ENCODE measurements at places on chromosomes 7 and 10. TPM values are rescaled to one million over a fixed set of nuclear protein-coding genes. Genes with fewer than 3 reads are reported as not detected.
A peak's percentile ranks its signal among the peaks of the same experiment; 100 is the strongest.

VGF gene
- total RNA-seq = 0.22 TPM

LAMB1 gene
- total RNA-seq = 421 TPM

TMEM229A gene
- total RNA-seq = not detected

DNA sequence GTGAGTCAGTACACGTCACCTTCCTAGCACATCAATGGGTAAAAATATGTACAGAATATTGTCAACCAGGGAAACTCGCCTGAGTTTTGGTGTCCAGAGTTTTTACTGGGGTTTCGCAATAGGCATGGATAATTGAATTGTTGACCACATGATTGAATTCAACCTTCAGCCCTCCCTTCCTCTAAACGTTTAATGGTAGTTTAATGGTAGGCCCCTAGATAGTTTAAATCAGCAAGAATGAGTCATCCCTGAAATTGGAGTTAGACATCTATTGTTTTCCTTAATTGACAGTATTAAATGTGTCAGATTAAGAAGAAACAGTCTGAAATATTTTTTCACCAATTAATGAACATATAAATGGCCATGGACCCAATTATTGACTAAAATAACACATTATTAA, 57.8 kb upstream of the CACNA2D1 start:
- no peak for DNase-seq

- DNase-seq = no peak
Observed at GRCh38 chr7:68187532-68187931, 1190.9 kb downstream of the TYW1 start.

DNA sequence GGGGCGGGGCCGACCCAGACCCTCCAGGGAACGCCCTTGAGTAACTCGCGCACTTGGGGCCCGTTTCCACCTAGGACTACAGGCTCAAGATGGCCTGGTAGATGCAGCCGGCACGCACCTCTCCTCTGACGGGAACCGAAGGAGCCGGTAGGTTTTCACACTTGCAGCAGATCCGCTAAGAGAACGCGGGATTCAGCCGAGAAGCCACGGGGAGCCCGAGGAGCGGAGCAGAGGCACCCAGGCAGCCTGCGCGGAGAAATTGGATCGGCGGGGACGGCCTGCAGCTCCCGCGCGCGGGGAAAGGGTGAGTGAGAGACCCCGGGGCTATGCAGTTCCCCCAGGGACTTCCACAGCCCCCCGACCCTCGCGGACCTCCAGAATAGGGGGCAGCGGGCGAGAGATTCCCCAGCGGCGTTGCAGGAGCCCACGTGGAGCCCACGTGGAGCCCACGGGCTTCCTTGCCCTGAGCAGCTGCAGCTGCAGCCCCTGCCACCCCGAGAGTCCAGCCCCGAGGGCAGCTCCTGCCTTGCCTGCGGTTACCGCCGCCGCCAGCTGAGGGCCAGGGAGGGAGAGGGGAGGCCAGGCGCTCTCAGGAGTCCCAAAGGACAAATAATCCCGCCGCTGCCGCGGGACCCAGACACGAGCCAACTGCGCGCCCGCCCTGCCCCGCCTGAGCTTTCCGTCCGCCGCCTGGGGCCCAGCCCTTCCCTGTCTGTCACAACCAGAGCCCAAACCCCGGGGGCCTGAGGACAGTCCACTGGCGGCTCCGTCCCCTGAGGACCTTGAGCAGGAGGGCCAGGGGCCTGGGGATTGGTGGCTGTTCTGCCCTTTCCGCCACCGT, 13.1 kb downstream of the IFT22 start:
- no peak for DNase-seq

CLRN3 gene
- 0.29 TPM for total RNA-seq

GRCh38 chr10:11386044-11386443, 225.4 kb downstream of the USP6NL start:
- DNase-seq = no peak

DNA sequence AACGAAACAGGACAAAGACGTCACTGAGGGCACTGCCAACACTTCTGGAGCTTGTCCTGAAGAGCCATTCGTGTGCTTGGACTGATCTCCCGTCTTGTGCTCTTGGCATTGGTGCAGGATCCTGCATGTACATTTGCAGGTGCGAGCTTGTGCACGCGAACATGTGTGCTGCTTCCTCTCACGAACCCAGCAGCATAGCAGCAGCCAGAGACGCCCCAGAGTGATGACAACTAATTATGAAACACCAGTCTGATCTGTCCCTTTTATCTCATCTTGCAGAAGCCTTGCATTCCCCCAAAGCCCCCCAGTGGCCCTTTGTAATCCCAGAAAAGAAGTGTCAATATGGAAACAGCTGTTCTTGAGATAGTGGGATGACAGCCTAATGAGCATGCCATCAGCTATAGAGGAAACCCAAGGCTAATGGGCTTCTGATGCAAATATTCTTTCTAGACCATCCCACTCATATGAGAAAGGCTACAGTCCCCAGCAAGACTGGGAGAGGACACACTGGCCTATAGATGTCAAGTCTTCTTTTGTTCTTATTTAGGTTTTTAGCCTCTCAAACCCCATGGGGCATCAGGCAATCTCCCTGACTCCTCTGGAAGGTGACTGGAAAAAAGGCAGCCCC, 310.6 kb downstream of the FRMD4A start:
- no peak for DNase-seq

DNA sequence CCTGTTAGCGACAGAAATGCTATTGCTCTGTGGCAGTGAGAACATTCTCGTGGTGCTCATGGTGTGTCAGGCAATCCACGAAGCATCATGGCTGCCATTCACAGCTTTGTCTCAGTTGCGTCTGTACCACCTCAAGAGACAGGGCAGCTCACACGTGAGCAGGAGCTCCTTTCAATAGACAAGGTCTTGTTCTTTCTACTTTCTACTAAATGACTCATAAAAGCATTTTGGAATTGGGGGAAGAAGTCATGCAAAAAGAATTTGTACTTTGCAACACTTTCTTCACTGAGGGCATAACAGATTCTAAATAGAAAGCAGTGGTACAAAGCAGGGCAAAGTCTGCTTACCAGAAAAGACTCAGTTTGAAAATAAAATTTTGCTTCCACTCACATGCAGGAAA, 638.5 kb downstream of the PHTF2 start:
- no peak for DNase-seq

SYNPO2L gene
- 0.10 TPM for total RNA-seq

DNA sequence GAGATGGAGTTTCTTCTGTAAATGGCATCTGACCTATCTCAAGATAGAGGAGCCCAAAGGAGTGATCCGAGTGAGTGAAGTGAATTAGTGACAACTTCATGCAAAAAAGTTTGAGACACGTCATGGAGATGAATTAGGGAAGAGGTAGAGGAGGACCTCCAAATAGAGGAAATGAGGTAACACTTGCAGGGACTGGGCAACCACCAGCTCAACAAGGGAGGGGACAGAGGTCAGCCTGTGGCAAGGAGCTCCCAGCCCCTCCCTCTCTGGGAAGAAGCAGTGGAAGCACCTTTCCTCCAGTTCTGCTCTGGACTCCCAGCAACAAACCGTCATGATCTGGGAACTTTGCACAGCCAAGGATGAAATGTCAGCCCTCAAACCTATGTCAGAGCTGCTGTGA, 83.5 kb upstream of the IKZF1 start:
- DNase-seq = no peak

- no peak for DNase-seq
Observed at GRCh38 chr7:70630440-70630817, 501.5 kb upstream of the GALNT17 start.

- DNase-seq = no peak
Observed at GRCh38 chr7:23955145-23955544, 245.1 kb downstream of the STK31 start.

FAM241B gene
- total RNA-seq = 2.6 TPM

GRCh38 chr7:85620936-85621685, 434.3 kb upstream of the SEMA3D start:
- DNase-seq = no peak

GRCh38 chr10:24790599-24790998, 66.9 kb upstream of the ARHGAP21 start:
- DNase-seq = no peak

DENND11 gene
- 18.2 TPM for total RNA-seq

GRCh38 chr10:132640326-132641125, 102.9 kb downstream of the INPP5A start:
- peak; percentile 74 for DNase-seq

DNA sequence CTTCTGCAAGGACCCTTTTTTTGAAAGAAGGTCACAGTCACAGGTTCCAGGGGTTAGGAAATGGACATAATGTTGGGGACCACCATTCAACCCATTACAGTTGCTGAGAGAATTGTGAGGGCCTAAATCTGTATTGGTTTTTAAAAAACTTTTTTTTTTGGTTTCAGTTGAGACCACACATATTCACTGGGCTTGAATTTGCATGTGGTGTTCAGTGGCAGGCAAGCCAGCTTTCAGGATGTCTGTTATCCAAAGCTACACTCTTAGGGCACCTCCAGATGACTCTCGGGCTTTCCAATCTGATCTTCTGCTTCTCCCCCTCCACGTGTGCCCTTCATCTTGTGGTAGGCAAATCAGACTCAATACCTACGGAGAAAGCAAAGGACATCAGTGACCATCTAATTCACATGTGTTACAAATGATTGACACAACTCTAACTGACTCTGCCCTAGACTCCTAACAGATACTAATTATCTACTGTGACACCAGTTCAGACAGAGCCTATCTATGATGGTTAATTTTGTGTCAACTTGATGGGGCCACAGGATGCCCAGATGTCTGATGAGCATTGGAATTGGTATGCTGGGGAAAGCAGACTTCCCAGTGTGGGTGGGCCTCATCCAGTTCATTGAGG, 93.3 kb upstream of the ELMO1 start:
- no peak for DNase-seq

DNA sequence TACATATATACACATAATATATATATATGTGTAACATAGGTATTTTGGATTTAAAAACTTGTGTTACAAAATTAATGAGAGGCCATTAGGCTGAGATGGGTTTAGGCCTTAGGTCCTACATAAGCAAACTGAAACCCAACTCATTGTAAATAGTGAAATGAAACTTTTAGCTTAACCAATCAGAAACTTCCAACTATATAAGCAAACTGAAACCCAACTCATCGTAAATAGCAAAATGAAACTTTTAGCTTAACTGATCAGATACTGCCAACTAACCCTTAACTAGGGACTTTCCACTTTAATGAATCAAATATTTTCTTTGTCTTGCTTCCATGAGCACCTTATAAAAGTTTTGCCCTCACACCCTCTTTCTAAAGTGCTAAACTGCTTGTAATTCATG, 17.3 kb upstream of the SAMD9L start:
- no peak for DNase-seq

DNA sequence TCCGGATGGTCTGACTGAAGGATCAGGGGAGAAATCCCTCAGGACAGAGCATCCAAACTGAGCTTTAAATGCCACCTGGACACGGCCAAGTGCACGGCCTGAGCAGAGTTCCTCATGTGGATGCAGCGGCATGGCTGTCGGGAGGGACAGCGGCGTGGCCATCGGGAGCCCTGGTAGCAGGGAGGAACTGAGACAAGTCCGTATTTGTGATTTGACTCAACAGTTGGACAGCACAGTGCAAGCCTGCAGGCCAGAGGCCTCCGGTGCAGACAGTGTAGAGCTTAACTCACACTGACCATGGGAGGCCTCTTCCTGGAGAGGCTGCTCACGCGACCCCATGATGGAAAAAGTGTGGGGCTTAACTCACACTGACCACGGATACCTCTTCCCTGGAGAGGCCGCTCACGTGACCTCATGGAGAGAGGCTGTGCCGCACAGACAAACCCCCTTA, 207.4 kb downstream of the DIP2C start:
- DNase-seq = peak; percentile 64

DNA sequence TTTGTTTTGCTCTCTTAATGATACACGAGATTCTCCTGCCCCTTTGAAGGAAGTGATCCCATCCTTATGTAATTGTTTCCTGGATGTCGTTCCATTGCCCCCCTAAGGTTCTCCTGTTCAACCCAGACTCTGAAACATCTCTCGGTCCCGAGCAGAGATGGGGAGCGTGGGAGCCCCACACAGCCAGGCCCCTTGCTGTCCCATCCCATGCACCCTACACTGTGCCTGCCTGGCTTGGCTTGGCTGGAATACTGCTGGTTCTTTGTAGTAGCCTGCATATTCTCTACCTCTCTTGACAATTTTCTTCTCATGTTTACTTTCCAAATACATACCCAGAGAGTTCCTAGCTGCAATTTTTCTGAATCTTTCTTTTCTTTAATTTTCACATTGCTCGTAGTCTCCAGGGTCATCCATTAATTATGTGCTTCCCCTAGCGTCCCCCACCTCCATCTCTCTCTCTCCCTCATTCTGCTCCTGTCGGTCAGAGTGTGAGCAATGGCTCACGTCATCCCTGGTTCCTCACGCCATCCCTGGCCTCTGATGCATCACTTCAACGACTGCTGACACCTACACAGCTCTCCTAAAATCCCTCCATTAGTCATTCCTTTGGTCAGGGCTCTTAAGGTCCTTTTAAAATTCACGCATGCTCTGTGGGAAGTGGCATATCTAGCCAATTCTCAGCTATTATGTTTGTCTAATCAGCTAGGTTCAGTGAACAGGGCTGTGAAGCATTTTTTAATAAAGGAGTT, 32.5 kb upstream of the GPR158 start:
- DNase-seq = no peak

DNA sequence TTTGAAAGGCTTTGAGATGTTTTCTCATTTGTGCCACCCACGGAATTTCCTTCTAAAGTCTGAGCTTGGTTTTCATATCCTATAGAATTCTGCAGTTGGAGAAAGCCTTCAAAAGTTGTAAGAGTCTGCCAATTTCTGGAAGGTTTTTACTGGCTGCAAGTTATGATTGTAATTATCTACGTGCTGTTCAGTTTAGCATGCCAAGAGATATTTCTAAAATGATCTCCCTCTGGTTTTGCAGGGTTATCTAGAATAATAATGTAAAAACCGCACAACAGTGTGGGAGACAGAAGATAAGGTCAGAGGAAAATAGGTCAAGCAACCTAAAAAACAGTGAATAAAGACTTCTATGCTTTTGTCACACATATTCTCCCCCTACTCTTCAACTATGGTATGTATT, 69.3 kb downstream of the MTERF1 start:
- DNase-seq = no peak

DNA sequence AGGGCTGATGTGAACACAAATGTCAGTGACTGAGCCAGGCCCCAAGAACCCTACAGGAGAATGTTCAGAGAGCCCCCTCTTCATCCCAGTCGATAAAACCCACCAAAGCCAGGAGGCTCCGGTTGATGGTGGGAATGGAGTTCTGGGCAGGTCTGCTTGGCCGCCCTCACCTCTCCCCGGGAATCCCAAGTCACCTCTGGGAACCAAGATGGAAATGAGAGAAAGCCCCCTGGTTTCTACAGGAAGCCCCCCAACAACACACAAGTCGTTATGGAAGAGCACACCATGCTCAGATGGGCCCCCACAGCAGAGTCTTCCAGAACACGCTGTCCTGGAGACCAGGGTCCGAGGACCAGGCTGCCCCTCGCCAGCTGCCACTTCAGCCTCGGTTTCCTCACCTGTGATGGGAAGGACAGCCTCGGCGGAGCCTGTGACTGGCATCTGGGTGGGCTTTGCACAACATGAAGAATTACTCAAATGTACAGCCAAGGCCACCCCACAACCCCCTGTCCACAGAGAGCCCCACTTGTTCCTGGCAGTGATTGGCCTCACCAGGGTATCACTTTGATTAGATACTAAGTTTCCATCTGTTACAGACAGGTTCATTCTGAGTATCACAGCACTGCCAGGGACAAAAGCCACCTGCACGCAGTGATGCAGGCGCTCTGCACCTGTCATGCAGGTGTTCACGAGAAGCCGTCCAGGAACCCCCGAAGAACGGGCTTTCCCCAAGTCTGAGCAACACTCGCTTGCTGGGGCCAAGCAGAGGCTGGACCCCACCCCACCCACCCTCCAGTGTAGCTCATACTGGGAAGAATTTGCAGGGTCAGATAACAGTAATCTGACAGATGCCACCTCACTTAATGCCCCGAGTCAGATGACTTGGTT, 57.6 kb downstream of the MKI67 start:
- DNase-seq = peak; percentile 80

OR6V1 gene
- not detected for total RNA-seq

All from mesenteric fat pad (tissue), 1 donor.